ENCODE measurements at places on chromosomes 6 and 20.

- no peak for DNase-seq
These were observed 1.5 kb upstream of the MTO1 start for GRCh38 chr6:73460056-73460455.

- peak; percentile 34 for DNase-seq
These were observed 451.5 kb downstream of the PLCB1 start for GRCh38 chr20:8583566-8584043.

GRCh38 chr6:49787176-49787575 lies at the start of gene PGK2:
Gene PGK2, minus strand, starts transcription at chr6:49787285. Its CDS starts 98 bp downstream, at chr6:49787187.
- DNase-seq = no peak

DNA sequence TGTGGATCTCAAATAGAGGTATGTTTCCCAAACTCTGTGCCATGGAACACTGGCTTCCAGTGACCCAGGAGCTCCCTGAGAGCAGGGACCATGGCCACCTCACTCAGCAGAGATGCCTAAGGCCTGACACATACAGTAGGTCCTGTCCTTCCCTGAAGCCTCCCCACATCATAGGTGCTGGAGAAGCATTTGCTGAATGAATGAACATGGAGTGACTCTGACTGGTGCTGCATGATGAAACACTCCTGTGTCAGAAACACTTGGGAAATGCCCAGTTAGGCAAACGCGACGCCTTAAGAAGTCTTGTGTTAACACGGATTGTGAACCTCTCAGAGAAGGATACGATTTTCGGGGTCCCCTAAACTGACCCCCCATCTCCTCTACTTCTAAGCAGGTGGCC lies 14.3 kb downstream of the SLA2 start:
- DNase-seq = peak; percentile 18

DNA sequence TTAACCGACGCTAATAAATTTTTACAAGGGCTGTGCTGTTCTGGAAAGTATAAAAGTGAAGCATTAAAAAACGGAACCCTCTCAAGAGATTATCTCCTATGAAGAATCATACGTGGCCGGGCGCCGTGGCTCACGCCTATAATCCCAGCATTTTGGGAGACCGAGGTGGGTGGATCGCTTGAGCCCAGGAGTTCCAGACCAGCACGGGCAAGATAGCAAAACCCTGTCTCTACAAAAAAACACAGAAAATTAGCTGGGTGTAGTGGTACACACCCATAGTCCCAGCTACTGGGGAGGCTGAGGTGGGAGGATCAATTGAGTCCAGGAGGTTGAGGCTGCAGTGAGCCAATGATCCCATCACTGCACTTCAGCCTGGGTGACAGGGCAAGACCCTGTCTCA lies 83.4 kb downstream of the GMPR start:
- DNase-seq = no peak

DNA sequence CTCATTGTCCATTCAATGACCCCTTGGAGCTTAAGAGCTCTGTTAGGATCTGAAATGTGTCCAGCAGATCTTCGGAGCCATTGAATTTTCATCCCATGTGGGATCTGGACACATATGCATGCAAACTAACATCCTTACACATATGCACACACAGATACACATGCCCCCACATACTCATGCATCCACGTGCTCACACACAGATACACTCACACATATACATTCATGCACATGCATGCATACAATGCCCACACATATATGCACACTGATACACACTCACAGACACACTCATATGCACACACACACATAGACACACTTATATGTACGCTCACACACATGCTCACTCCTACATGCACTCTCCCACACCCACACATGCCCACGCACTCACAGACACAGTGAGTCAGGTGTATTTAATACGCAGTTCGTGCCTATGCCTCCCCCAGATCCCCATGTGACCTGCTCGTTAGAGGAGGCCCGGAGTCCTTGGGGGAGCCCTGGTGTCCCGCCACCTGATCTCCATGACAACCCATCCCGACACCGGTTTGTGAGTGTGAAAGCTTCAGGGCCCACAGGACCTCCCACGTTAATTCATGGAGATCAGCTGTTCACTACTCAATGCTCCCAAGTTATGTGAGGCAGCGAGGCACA lies 121.9 kb upstream of the SULF2 start:
- no peak for DNase-seq

- DNase-seq = no peak
These were observed 15.3 kb upstream of the SRSF6 start for GRCh38 chr20:43442282-43442880.

DNA sequence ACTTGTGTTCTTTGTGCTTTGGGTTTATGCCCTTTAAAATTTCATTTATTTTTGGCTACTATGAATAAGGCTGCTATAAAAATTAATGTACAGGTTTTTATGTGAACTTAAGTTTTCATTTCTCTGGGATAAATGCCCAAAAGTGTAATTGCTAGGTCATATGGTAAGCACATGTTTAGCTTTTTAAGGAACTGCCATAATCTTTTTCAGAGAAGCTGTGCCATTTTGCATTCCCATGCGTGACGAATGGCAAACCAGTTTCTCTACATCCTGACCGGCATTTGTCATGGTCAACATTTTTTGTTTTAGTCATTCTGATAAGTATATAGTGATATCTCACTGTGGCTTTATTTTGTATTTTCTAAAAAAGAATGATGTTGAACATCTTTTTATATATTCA lies 236.0 kb upstream of the SGK1 start:
- peak; percentile 68 for DNase-seq

GRCh38 chr6:10510592-10511367 lies 10.4 kb upstream of the GCNT2 start:
- DNase-seq = peak; percentile 27

DNA sequence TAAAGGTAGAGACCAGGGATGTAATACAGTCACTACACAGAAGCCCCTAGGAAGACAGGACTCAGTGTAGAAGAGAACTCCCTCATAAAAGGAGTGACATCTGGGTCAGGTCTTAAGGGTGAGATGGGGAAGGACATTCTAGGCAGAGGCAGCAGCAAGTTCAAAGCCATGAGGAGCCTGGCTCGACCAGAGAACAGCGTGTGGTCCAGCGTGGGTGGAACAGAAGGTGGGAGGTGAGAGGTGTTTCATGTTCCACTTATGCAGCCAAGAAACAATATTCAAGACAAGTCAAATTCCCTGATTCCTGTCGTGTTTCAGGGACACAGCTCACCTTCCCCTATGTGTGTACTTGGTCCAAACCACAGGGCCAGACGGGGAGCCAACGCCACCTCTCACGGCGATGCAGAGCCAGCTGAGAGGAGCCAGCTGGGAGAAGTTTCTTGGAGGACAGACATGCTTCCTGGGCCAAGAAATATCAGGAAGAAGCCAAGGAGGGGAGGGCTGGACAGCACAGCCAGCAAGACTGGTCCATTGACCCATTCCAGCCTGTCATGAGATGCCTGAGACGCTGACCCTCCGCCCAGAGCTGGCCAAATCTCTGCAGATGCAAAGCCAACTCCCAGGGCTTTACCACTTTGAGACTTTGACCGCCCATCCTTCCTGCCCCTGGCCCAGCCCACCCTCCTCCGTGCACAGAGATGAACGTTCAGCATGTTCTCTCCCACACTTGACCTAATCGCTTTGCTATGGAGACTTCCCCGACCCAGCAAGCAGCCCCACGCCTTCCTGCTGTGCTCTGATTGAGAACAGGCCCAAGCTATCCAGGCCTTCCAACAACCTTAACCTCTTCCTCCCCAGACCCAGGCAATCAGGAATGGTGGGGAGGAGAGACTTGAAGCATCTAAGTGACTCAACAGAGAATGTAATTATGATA lies 113.8 kb downstream of the PRND start:
- peak; percentile 69 for DNase-seq

DNA sequence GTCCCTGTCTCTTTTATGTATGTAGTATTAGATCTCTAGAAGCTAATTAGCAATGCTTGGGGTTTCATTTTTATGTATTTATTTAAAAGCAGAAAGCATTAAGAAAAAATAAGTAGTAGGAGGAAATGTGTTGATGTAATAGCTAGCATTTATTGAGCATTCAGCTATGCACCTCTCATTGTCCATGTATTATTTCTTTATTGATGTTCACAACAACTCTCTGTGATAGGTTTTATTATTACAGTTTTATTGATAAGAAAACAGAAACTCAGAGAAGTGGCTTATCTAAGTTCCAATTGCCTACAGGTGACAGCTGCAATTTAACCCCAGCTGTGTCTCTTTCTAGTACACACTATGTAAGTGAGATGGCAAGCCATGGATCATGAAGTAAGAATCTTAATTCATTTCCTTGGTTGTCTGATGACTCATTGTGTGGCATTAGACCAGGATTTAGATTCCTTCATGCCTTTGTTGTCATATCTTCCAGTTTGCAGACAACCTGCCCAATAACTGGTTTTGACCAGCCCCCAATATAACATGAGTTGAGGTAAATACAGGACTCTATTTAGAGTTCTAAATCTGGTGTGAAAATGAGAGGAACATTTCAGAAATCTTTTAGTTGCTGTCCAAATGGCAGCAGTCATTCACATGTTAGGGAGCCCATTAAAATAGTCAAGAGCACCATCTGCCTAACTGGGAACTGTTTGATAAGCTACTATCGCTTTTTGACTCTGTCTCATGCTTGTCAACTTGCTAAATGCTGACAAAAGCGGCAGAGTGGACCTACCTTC lies 170.8 kb upstream of the PHACTR1 start:
- peak; percentile 79 for DNase-seq

GRCh38 chr20:19070681-19071445 lies 141.6 kb upstream of the SLC24A3 start:
- no peak for DNase-seq

DNA sequence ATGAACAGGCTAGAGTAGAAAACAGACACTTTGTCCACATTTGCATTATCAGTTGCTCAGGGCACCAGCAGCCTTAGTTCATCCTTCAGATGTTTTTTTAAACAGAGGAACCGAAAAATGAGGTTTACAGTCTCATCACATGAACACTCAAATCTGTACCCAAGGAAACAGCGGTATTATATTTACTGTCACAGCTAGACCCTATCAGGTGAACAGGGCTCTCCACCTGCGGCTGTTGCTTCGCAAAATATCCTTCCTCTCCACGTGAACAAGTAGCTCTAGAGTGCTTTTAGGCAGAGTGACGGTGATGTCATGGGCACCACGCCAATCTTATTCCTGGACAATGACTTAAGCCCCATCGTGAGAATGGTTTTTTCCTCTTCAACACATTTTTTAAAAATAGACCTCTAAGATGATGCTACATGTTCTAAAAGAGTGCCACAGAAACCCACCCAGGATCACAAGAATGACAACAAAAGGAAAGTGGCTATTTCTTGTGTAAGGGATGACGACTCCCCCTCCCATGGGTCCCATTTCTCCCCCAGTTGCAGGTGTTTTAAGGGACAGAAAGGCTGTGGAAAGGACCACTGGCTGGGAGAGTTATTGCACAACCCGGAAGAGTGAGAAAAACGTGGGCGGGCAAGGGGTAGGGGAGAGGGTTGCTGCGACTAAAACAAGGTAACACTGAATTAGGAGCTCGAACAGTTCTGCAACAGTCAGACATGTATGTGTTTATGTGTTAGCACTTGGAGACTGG lies 77.7 kb downstream of the EFHC1 start:
- DNase-seq = no peak

DNA sequence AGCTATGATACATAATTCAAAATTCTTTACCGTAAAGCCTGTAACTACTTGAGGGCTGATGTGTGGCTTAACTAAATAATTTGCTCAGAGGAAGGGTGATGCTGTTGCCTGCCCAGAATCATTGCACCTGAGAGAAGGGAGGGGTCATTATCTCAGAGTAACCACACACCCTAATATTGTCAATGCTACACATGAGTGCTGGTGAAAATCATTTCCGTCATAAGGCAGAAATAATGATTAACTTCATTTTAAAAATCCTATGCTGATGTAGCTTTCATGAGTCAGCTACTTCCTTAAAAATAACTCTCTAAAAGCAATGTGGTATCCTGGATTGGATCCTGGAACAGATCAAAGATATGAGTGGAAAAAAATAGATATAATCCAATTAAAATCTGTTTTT lies 146.4 kb upstream of the FAM83B start:
- DNase-seq = no peak

GRCh38 chr20:34874094-34874654 lies 1.5 kb upstream of the GGT7 start:
- peak; percentile 83 for DNase-seq

DNA sequence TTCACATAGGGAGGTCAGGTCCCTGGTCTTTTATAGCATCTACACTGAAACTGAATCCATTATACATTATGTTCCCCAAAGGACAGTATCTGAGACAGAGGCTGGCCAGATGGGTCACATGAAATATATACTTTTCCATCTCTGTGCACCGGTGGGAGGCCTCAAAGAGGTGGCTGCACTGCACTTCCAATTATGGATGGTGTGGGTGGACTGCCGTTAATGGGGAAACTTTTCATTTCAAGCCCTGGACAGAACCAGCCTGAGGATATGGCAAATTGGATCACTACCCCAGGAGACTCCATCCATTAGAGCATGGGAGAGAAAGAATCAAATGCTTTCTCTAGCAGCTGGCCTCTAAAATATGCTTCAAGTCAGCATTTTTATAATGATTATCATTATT lies 280.5 kb upstream of the OPRM1 start:
- no peak for DNase-seq

All from amniotic epithelial cell (primary cell).